GM23248 (cell line): ENCODE measurements at places on chromosomes 16 and 17. TPM values are rescaled to one million over a fixed set of nuclear protein-coding genes. Genes with fewer than 3 reads are reported as not detected.

RCVRN gene
- polyA plus RNA-seq: not detected in 2 replicates

CANT1 gene
- polyA plus RNA-seq: 44.8 and 46.2 TPM in 2 replicates

NPIPB9 gene
- polyA plus RNA-seq: not detected in 2 replicates

ST6GALNAC1 gene
- not detected in 2 replicates for polyA plus RNA-seq

ADAT1 gene
- 18.9 and 25.8 TPM in 2 replicates for polyA plus RNA-seq

MRC2 gene
- polyA plus RNA-seq: 221 and 222 TPM in 2 replicates

RNF112 gene
- polyA plus RNA-seq: 0.75 and 0.83 TPM in 2 replicates

EMP2 gene
- 65.7 and 73.7 TPM in 2 replicates for polyA plus RNA-seq
